ENCODE measurements at places on chromosomes 1 and 21. TPM values are rescaled to one million over a fixed set of nuclear protein-coding genes. Genes with fewer than 3 reads are reported as not detected.

DNA sequence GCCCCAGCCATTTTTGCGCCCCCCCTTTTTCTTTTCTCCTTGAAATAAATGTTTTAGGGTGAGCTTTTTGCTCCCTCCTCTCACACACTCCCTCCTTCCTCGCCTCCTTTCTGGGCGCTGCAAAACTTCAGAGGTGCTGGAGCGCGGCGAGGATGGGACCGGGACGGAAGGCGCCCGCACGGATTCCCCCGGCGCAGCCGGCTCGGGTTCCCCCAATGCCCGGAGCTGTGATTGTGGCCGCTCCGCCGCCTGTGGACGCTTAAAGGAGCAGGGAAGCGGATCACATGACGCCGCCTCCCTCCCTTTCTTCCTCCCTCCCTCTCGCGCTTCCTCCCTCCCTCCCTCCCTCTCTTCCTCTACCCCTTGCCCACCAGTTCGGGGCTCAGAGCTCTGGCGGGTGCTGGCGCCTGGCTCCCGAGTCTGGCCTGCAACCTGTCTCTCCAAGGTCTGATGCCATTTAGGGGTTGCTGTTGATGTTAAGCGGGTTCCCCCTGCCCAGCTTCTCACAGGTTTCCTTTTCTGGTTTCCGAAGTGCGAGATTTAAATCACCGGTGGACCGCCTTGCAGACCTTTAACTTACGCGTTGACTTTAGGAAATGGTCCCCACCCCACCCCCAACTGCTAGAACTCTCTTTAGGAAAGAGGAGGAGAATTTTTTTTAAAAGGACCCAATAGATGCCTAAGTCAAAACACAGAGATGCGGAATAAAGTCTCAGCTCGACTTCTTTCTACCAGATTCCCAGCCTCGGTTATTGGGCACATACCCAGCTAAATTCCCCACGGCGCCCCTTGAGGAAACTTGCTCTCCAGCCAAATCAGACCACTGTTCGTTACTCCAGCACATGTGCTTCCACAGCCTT, at the start of gene WLS:
Gene WLS (minus strand): TSS at position 235 of the 860 bp plus-strand sequence. CDS start 224 bp downstream, at position 11.
- DNase-seq, result no peak

- DNase-seq, result no peak
These were observed 4.4 kb upstream of the C4BPB start for GRCh38 chr1:207084232-207084631.

GRCh38 chr1:18341291-18342069, 139.2 kb upstream of the KLHDC7A start:
- no peak for DNase-seq

DNA sequence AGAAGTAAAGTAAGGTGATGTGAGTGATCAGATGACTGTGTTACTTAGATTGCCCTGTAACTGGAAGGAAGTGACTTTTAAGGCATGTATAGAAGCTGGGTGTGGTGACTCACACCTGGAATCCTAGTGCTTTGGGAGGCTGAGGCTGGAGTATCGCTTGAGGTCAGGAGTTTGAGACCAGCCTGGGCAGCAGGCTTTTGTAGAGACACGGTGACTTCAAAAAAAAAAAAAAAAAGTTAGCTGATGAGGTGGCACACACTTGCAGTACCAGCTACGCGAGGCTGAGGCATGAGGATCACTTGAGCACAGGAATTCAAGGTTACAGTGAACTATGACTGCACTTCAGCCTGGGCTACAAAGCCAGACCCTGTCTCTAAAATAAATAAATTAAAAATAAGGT, 2.3 kb upstream of the USP16 start:
- DNase-seq, result no peak

GRCh38 chr21:24840287-24840686, 767.0 kb downstream of the MRPL39 start:
- no peak for DNase-seq

GRCh38 chr1:29981586-29982239, 741.7 kb downstream of the MATN1 start:
- no peak for DNase-seq

- no peak for DNase-seq
These were observed 54.9 kb downstream of the ENAH start for GRCh38 chr1:225597926-225598575.

DNA sequence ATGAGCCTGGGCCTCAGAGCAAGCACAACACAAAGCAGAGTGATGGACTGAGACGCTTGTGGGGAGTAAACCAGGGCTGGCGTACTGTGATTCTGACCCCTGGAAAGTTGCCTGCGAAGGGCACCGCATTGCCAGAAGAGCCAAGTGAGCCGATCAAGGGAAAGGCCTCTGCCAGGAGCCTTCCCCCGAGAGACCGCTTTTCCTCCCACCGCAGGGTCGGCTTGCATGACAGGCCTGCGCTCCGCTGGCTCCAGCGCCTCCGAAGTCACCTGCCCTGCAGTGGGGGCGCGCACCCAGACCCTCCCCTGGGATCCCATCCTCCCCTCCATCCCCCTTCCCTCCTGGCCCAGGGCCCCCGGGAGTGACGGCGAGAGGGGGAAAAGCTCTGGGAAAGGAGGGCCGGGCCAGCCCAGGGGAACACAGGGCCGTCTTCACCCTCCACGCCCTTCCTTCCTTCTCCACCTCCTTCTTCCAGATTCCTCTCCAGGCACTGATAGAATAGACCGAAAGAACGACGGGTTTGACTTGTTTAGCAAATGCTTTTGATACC, 165.0 kb downstream of the TRIM33 start:
- DNase-seq, result no peak

DNA sequence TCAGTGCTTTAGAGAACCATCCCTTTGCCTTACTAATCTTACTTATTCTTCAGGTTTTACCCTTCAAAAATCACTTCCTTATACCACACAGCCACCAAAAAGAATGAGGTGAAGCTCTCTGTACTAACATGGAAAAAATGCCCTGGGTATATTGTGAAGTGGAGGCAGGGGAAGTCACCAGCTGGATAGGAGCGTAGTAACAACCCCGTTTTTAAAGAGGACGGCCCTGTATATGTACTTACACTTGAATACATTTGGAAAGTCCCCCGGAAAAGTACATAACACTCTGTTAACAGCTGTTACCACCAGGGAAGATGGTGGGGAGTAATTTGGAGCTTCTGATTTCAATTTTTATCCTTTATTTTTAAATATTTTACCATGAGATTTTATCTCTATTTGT, 28.2 kb upstream of the KHDRBS1 start:
- DNase-seq, result no peak

DNA sequence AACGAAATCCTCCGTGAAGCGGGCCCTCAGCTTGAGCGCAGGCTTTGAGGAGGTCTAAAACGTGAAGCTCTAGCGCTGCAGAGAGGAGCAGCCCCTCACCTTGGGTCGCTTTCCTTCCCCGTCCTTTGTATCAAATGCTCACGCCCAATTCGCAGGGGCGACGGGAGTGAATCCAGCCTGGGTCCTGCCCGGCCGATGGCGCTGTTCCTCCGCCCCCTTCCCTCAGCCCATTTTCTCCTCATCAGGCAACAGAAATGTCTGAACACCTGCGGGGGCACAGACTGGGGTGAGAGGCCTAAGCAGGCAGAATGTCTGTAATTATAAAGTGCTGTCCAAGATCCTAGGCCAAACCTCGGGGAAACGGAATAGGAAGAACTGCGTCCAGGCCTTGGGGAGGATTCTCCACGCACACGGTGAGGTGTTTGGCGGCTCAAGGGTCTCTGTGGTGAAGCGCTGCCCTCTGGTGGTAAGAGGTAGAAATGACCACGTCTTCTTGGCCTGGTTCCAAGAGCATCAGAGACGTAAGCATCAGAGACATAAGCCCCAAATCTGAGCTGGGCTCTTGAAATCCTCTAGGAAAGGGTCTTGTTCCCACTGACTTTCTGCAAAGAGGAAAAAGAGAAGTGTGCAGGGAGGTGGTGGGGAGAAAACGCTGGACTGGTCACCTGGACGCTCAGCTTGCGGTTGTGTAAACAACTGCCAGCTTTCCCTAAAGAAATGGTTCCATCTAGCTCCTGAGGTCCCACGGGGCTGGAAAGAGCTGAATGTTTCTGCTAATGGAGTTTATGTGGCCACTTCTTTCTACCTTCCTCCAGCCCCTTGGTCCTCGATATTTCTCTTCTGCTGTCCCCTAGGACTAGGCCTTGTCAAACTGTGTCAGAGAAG, 92.1 kb upstream of the CD53 start:
- DNase-seq, result peak; percentile 50

DNA sequence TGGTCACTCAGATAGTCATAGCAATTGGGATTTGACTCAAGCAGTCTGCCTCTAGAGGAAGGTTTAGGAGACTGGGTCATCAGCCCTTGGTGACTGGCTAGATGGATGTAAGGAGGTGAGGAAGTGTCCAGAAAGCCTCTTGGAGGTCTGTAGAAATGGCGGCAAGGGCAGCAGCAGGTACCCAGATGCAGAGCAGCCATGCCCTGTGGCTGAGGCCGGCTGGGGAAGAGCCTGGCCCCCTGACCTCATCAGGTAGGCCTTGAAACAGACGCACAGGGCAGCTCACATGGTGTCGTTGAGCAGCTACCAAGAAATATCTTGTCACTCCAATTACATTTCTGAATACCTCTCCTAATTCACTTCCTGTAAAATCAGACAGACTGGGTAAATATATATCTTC, 98.2 kb downstream of the DMRTB1 start:
- no peak for DNase-seq

- DNase-seq, result no peak
These were observed 24.8 kb upstream of the SELENON start for GRCh38 chr1:25774921-25775771.

GRCh38 chr1:186456729-186457255, 4.1 kb downstream of the PDC start:
- no peak for DNase-seq

DNA sequence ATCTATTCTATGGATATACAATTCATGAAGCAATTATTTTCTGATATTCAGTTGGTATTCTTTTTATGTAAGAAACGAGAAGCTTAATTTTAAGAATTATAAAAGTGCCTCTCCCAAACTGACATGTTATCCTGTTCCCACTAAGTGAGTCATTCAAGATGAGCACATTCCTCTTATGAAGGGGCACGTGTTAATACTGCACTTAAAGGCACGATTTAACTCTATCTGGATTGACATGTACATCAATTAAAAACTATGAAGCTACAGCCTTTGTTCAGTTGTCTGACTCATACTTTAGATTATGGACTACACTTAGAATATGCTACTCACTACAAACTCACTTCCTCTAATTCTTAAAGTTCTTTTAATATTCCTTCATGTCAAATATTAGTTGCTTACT, 111.6 kb downstream of the CYYR1 start:
- DNase-seq, result no peak

DNA sequence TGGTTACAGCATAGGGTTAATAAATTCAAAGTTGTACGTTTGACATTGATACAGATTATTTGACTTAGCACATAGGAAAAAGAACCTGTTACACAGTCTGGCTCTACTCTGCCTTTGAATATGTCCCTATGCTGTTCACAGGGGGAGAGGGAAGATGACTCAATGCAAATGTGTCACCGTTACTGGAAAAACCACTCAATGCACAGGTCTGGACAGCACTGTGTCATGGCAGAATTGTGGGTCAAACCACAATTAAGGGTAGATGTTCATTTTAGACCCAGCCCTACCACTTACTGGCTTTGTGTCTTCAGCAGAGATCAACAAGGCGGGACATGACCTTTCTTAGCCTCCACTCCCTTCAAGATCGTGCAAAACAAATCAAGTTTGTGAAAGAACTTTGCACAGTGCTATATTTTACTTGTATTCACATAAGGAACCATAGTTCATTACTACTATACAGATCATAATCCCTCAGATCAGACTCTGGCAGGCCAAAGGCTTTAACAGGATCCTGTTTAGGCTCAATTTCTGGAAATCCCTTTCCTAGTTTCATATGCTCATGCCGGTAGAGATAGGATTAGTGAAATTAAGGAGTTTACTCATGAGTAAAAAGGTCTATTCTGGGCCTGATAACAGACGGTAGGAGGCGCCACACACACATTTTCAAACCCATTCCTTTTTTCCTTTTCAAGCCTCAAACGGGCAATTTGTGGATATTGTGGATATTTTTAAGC, 22.1 kb downstream of the EIF2D start:
- DNase-seq, result no peak

GRCh38 chr1:46248122-46248920, 758 bp downstream of the RAD54L start:
- DNase-seq, result no peak

- no peak for DNase-seq
These were observed 59.9 kb downstream of the VANGL2 start for GRCh38 chr1:160460214-160460642.

DNA sequence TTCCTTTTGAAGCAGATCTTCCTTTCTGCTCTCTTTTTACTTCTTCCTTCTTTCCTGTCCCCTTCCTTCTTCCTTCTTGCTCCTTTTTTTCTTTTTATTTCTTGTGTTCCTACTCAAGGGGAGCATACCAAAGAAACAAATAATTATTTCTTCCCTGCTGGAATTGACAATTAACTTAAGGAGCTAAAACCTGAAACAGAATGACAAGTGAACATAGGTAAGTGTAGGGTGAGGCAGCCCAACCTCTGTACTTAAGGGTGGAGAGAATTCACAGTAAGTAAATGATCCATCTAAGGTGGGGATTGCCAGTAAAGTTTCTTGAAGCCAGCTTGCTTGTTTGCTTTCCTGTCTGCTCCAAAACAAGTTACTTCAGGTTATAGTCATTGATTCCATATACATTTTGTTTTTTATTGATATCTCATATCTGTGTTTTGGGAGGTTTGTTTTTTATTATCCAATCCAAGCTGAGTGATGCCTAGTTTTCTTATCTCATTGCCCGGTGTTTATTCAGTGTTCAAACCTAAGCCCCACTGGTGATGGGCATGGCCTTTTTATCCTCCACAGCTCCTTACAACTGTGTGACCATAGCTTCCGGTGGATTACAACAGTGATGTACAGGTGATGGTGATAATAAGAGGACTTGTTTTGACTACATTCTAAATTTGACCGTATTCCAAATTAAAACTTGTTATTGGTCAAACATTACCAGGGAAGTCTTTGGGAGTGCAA, 133.2 kb upstream of the IVNS1ABP start:
- no peak for DNase-seq

- DNase-seq, result no peak
These were observed 62.7 kb downstream of the RUSC1 start for GRCh38 chr1:155383406-155383805.

DNA sequence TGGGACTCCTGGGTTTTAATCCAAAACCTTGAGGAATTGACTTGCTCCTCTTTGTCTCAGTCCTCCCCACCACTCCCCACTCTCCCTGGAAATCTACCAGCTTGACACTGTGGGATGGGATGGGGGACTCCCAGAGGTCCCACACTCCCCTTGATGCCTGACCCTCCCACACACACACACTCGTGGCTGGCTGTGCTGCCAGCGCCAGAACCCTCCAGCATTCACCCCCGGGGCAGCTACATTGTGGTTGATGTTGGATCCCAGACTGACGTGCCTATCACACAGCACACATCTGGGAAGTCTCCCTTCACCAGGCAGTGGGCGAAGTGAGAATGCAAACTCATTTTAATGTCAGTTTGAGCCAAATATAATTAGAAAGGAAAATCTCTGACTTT, 10.0 kb downstream of the KIRREL1 start:
- no peak for DNase-seq

The CCDC30 gene
- 0.34 TPM for total RNA-seq

The SLC16A4 gene
- total RNA-seq, result 1.2 TPM

The CCDC27 gene
- not detected for total RNA-seq

The PROK1 gene
- total RNA-seq, result not detected

The RXFP4 gene
- not detected for total RNA-seq

The KRTCAP2 gene
- 121 TPM for total RNA-seq

The OPRD1 gene
- not detected for total RNA-seq

The FAM89A gene
- 86.2 TPM for total RNA-seq

The GON4L gene
- total RNA-seq, result 34.2 TPM

The TNFRSF4 gene
- total RNA-seq, result 58.5 TPM

The CD48 gene
- not detected for total RNA-seq

The PGLYRP3 gene
- total RNA-seq, result not detected

The RPL5 gene
- 965 TPM for total RNA-seq

Measured in glomerular endothelial cell (primary cell).